Left lung (tissue), 14 donors: ENCODE measurements at places on chromosomes 5 and 9.

- no peak for DNase-seq
Observed at GRCh38 chr9:99222416-99223270, 561 bp downstream of the SEC61B start.

DNA sequence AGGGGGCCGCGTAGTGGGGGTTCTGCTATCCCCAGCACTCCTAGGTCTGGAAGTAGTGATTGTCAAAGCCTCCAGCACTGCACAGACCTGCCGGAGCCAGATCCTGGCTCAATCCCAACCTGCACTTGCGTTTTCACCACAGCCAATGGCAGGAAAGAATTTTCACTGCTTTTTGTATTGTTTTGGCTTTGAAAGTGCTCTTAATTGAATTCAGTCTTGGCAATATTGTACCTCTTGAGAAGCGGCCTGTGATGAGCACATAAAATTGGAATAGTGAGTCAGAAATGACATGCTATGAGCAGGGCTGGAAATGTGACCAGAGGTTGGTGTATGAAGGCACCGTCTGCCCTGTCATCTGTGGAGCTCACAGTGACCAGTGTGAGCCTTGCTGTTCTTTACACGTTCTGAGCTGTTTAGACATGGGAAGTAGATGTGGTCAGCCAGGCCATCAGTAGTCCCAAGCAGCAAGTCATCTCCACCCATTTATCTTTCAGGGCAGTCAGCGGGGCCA is 41.5 kb downstream of the SECISBP2 start:
- no peak for DNase-seq

DNA sequence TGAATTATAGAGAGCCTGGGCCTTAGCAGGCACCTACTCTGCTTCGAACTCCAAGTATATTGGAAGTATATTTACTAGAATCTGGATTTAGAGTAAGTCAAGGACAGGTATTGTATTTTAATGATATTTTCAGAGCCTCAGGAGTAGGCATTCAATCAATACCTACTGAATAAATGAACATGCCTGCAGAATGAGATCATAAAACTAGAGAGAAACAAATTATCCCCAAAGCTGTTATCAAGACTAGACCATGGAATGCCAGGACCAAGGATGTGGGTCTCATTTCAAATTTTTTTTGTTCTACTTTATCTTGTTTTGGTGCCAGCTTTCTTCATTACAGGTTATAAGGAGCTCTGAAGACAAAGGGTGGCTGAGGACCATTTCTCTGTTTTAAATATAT is 66.0 kb downstream of the GDNF start:
- no peak for DNase-seq

DNA sequence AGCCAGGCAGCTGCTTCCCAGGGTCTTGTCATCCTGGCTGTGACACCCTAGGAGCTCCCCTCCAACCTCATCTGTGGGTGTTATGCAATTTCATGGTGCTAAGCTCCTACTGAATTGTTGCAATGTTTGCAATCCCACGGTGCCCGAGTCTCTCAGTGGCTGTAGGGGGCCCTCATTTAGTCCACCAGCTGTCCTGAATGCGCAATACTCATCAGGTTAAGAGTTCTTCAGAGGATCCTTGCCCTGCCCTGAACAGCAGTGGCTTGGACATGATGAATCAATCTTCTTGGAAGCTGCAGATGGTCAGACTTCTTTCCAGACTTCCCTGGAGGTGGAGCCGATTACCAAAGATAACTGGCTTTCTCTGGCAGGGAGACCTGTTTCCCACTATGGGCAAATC is 584.1 kb downstream of the CCDC171 start:
- no peak for DNase-seq

GRCh38 chr5:56983593-56984361 is 31.9 kb upstream of the MIER3 start:
- no peak for DNase-seq

GRCh38 chr5:126920291-126920690 is 110.1 kb downstream of the MARCHF3 start:
- no peak for DNase-seq

DNA sequence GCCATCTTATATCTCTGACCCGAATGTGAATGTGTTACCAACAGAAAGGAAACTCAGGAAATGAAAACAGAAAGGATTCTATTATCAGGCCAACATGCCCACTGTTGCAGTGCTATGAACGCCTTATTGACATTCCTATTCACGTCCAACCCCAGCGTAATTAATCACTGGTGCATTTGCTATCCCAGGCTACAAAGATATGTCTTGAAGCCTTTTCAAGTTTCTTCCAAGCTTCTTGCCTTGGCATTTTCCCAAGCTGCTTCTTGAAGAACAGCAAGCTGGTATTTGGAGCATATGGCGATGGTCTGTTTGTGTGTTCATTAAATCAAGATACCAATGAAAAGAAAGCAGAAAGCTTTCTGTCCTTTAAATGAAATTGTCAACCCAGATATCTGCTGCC is 579.2 kb upstream of the ZNF462 start:
- no peak for DNase-seq

DNA sequence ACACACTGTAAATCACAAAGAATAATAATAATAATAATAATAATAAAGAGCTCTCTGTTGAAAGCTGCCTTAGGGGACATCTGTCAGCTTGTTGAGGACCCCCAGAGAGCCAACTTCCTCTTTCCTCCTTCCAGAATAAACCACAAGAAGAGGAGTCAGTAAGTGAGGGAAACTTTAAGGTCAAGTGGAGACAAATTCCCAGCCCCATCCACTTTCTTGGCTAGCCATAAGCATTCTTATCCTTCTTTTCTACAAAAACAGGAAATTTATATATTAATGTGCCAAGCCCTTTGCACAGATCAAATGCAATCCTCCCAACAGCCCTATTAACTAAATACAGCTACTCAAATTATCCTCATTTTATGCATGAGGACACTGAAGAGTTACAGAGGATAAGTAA is 9.4 kb upstream of the C5orf58 start:
- no peak for DNase-seq

DNA sequence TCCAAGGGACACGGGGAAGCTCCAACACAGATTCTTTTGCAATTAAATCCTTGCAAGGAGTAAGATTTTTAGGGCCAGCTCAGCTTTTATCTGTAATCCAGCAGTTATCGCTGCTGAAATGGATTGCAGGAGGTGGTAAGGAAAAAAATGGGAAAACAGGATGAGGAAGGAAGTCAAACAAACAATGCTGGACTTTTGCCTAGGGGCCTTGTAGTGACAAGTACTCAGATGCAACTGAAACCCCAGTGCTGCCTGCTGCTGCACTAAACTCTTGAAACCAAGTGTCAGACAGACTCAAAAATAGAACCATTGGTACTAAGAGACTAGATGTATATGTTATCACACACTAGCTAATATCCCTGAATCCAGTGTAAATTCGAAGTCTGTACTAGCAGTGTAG is 309.2 kb downstream of the CTNND2 start:
- DNase-seq, result no peak

- DNase-seq, result no peak
Observed at GRCh38 chr9:117597977-117598376, 106.2 kb upstream of the TLR4 start.

DNA sequence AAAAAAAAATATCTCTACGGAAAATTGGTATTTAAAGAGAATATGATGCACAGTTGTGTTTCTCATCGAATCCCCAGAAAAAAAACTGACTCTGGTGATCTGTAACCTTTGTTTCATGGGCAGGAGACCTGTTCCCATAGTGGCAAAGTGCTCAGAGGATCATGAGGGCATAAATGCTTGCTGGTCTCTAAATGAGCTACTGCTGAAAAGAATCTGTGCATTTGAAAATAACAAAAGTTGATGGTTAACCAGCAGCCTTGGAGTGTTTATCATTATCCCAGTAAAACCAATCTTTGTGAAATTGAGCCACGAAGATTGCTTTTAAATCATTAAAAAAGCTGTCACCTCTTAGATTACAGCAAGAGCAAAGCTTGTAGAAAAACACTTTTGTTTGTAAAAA is 775.4 kb downstream of the MTRR start:
- DNase-seq, result no peak

DNA sequence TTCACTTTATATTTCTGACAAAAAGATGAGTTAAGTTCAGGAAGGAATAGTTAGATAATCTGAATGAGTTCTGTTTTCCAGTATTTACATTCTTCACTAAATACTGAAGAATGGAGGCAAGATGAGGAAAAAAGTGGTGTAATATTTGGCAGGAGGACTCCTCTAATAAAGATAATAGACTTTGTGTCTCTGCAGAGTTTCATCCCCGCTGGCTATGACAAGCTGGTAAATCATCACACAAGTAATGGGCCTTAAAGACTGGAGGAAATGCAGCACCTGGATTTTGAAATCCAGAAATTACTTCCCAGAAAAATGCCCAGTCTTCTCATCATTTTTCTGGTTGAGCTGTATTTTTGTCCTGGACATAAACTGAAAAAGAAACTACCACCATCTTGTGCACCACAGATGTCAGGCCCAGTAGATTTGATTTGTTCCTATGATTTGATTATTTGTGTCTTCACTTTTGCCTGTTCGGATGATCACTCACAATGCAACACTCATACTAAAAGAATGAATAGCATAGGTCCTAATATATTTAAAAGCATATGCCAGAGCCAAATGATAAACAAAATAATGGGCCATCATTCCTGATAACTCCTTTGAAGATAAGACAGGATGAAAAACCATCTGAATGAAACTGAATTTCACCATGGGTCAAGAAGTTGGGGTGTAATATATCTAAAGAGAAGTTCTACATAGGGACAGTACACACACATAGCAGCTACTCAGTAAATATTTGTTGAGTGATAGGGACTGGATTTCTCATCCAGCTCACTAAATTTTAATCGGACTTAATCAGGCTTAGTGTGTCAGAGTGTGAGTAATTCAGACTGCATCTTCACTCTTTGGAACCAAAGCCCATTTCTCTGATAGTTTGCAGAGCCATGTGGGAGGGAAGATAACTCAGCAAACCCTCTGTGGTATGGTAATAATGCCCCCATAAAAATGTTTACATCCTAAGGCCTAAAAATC is 200.5 kb downstream of the HINT1 start:
- DNase-seq, result no peak

GRCh38 chr9:135550344-135550918 is 4.5 kb downstream of the OBP2A start:
- no peak for DNase-seq

GRCh38 chr5:57450991-57451876 is 31.4 kb downstream of the ACTBL2 start:
- DNase-seq, result no peak

DNA sequence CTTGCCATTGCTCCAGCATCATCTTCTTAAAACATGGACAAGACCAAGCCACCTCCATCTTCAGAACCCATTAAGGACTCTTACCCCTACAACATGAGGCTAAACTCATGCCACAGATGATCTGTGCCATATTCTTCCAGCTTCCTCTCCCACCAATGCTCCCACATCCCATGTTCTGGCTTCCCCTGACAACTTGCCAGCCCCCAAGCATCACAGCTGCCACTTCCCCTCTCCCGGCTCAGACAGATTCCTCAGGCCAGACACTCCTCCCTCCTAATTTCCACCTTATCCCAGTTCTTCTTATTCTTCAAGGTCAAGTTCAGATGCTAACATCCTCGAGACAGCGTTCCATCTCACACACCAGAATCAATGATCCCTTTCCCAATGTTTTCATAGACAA is 57.8 kb downstream of the ANKH start:
- no peak for DNase-seq

DNA sequence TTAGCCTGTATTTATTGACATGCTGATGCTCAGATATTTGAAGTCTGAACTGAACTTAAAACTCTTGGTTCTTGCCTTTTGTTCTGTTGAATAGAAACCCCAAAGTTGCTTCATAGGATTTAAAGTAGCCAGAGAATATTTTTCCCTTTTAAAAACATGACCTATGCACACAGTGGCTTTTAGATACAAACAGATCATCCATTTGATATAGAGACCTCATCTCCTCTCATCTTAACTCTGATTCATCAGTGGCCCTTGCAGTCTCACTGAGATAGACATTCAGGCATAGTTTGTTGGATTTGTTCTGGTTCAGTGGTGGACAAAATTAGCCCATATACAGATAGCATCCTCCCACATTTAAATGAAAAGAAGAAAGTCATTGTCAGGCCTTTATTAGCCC is 43.5 kb upstream of the PJA2 start:
- DNase-seq, result no peak

- DNase-seq, result no peak
Observed at GRCh38 chr9:17004500-17004899, 130.3 kb upstream of the CNTLN start.

GRCh38 chr5:155087036-155087435 is 73.5 kb downstream of the KIF4B start:
- no peak for DNase-seq

- no peak for DNase-seq
Observed at GRCh38 chr9:105141146-105141975, 103.1 kb upstream of the SLC44A1 start.

DNA sequence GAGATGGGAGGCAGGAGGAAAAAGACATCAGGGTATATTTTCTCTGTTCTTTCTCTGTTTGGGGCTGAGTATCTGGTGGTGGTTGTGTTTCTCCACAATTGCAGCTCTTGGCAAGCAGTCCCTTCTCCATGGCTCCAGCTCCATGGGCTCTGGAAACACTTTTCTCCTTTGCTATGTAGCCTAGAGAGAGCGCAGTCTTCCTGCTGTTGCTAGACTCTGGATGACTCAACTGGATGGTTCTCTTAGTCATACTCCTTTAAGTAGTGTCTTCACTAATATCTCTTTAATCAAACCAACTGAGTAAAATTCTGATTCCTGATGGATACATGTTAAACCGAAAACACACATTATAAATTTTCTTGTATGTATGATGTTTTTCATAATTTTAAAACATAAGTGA is 3.3 kb upstream of the PLGRKT start:
- DNase-seq, result no peak

DNA sequence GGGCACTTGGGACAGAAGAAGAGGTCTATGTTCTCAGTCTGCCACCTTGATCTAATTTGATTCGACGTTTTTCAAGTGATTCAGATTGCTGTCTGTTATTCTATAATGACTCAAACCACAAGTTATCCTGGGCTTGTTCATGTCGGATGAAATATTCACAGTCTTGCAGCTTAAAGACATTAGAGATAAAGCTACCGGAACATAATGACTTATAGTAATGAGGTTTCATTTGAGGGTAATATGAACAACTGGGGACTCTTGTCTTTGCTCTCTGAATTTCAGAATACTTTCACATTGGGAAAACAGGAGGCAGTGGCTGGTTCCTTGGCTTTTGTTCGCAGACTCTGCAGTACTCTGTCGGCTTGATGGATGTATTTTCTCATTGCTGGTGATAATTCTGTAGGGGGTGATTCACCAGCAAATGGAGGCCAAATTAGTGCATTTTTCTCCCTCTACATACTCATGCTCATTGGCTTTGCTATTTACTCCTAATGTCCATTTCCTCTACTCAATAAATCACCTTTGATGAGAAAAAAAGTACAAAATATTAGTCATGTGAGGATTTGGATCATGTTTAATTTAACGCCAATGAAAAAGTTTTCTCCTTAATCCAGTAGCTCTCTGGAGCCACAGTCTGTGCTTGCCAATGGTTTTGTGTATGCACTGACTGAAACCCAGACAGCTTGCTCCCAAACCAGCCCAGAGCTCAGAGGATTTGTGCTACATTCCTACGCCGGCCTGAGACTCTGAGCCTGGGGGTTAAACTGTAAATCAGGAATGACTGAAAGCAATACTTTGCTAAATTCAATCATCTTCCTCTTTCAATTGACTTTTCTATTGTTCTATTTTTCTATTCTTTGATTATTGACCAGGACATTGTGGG is 154.7 kb upstream of the ANKH start:
- DNase-seq, result no peak
